NCI-H2107 (cell line): ENCODE measurements at places on chromosomes 16 and 17.
A peak's percentile ranks its signal among the peaks of the same experiment; 100 is the strongest.

- no peak for DNase-seq
These were observed 997 bp upstream of the CDH11 start for GRCh38 chr16:65122724-65123395.

DNA sequence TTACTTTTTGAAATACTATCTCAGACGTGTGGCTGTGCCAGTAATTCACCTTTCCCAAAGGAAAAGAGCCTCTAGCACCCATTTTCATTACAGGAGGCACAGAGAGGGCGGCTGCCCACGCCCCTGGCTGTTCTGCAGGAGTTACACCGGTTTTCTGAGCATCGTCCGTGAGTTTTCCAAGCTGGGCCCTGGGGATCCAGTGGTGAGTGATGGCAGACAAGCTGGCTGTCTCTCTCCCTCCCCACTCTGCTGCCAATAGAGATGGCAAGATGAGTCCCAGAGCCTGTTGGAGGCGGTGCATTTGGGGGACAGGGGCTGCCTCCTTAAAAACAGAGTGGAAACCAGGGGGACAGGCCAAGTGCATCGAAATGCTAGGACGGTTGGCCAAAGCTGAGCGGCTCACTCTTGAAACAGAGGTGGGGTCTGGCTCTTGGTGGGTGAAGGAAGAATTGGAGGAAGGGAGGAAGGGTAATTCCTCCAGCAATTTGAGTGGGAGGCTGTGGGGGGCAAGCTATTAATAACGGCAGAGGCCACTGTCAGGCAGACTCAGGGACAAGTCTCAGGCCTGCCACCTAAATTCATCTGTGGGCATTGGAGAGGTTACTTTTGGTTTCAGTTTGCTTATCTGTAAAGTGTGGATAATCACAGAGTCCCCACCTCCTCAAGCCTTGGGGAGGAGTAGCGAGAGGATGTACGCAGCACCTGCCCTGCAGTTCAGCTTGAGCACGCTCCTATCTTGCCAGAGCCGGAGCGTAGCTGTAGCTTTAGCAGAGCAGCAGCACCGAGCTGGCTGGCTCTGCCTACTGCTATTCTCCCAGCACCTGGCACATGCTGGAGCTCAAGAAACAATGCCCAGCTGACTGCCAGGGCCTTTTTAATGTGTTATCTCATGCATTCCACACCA is 7.5 kb upstream of the NOS2 start:
- peak; percentile 66 for DNase-seq

GRCh38 chr16:27404163-27404823 is 2.3 kb downstream of the IL21R start:
- no peak for DNase-seq

DNA sequence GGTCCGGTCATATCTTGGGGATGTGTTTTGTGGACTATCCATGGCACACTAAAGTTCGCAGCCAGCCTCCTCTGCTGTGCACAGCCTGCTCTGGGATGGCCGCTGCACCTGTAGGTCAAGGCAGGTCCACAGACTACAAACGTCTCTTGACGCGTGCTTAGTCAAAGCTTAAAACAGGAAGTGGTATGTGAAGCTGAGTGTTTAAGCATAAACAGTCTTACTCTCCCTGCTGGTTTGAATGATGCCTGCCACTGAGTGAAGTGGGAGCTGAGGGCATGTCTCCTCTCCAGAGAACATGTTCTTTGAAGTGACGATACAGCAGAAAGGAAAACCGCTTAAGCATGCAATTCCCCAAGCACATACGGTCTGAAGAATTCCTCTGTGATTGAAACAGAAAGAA is 365.6 kb downstream of the SLC39A11 start:
- DNase-seq = no peak

GRCh38 chr17:5561736-5562571 is 22.4 kb downstream of the NLRP1 start:
- no peak for DNase-seq

DNA sequence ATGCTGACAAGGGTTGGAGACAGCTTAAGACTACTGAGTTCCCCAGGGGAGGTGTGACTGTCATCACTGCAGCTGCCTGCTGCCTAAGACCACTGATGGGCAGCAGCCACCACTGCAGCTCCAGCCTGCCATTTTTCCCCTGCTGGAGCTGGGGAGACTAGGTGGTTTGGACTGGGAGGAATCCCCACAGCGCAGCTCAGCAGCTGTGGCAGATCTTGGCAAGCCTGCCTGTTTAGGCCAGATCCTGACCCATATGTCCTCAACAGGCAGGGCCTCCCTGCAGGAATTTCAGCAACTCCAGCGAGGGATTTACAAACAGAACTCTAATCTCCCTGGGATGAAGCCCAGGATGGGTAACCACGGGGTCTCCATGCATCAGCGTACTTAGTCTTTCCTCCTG is 356.4 kb upstream of the TOM1L1 start:
- DNase-seq = no peak

DNA sequence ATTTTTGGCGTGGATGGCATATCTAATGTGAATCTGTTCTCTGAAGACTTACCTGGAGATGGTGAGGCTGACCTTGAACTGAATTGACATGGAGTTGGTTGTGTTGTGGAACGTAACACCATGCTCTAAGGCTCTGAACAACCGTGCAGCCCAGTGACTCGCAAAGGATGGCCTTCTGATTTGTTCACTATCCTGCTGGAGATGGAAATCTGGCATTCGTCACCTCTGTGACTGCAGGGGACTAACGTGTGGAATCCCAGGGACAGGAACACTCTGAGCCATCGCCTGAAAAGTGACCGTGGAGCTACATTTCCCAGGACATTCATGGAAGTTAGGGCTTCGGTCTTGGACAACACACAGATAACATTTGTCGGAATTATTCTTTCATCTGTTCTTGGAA is 61.1 kb downstream of the BANP start:
- DNase-seq = no peak

DNA sequence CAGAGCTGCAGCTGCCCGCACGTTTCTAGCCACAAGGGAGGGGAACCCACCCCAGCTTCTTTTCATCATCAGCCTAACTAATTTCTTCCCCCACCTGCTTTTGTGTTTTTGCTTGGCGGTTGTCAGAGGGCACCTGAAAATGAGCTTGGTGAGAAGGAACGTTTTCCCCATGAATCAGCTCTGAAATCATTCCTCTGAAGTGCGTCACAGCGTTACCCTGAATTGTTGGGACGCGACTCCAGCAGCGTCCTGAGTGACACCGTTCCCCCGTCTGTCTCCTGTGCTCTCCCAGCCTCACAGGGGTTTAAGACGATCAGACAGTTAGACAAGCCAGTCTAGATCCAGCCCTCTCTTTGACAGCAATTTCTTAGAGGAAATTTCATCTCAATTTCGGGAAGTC is 722.9 kb upstream of the EEF2KMT start:
- no peak for DNase-seq

GRCh38 chr16:8951447-8952280 is 12.0 kb downstream of the USP7 start:
- no peak for DNase-seq

GRCh38 chr17:45240905-45241327 is 19.2 kb downstream of the FMNL1 start:
- DNase-seq = no peak

- no peak for DNase-seq
These were observed 8.5 kb downstream of the TXNDC11 start for GRCh38 chr16:11734025-11734652.

DNA sequence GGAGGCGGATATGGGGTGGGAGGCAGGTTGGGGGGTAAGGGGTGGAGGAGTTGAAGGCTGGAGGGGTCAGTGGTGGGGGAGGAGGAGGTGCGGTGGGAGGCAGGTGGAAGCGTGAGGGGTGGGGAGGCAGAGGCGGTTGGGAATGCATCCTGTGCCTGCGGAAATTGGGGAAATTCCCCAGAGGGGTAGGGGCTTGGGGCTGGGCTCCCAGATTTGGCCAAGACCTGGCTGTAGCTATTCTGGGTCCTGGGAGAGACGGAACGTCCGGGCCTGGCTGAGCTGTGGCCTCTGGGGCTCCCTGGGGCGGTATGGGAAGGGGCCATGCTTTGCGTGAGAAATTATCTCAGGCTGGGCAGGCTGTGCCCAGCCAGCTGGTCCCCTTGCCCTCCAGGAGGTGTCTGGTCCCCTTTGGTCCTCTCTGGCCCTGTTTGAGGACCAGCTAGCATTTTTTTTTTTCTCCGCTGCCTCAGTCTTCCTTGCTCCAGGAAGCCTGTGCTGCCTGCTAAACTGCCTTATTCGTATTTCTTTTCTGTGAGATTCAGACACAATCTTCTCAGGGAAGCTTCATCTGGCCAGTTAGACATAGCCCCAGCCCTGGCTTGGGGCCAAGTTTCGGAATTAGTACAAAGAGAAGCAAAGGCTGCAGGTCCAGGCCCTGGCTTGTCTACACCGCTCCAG is 7.3 kb upstream of the TRPV2 start:
- DNase-seq = no peak

GRCh38 chr17:58506354-58507080 is 7.9 kb downstream of the MTMR4 start:
- no peak for DNase-seq

DNA sequence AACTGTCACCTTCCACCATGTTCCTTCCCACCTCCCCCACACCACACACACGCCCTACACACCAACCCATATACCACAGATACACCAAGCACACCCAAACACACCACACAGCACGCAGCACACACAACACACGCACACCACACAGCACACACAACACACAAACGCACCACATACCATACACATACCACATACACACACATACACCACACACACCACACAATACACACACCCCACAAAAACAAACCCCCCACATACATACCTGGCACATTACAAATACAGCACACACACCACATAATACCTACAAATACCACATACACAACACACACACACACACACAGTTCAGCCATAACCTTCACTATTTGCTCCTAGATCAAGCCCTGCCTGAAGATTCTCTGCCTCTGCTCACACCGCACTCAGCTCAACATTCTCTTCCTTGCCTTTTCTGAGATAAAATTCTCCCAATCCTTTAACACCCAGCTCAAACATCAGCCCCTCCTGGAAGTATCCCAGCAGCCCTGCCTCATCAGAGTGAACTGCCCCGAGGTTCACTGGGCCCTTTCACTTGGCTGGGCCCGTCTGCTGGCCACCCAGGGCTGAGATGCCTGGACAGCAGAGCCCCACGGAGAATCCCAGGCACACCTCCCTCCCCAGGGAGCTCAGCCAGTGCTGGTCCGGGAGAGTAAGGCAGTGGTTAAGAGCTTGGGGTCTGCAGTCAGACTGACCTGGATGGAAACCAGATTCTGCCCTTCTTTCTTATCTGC is 31.9 kb upstream of the CPNE2 start:
- no peak for DNase-seq

- DNase-seq = no peak
These were observed 857 bp downstream of the GOT2 start for GRCh38 chr16:58733248-58733670.

DNA sequence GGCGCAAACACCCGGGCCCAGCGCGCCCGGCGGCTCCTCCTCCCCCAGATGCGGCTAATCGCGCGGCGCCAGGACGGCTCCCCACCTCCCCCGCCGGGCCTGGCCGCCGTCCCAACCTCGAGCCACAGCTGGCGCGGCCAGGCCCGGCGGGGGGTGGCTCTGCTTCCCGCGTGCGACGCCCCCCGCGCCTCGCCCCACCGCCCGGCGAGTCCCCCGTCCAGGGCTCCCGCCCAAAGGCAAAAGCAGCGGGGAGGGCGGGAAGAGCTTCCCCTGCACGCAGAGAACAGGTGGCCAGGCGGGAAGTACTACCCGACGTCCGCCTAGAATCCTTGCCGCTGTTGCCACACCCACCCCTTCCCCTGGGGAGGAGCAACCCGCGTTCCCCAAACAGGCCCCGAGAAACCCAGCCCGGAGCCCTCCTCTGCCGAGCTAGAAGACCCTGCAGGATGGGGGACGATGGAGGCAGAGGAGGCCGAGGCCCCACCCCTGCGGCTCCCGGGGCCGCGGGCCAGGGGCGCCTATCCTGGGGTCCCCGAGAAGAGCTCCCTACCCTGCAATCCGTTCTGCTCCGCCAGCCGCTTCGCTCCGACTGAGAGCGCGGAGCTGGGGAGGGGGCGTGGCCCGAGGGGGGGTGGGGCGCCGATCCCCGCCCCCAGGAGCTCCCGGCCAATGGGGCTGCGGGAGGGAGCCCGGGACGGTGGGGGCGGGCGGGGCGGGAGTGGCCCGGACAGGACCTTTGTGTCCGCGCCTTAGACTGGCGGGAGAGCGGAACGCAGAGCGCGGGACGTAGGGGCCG is at the start of gene CARHSP1:
TSS of gene CARHSP1 (minus strand) at position 591 of the 796 bp plus-strand sequence. CDS start 9,678 bp downstream, outside the sequence.
- DNase-seq = peak; percentile 64

- DNase-seq = no peak
These were observed 6.9 kb upstream of the ELAC2 start for GRCh38 chr17:13024526-13025257.

GRCh38 chr17:68777243-68777855 is 176.2 kb upstream of the FAM20A start:
- DNase-seq = no peak

- DNase-seq = no peak
These were observed 433.3 kb downstream of the XYLT1 start for GRCh38 chr16:17037499-17037898.

- DNase-seq = no peak
These were observed 13.4 kb downstream of the IRF8 start for GRCh38 chr16:85912211-85912974.

- no peak for DNase-seq
These were observed 11.4 kb downstream of the SLC5A10 start for GRCh38 chr17:18963126-18964017.

DNA sequence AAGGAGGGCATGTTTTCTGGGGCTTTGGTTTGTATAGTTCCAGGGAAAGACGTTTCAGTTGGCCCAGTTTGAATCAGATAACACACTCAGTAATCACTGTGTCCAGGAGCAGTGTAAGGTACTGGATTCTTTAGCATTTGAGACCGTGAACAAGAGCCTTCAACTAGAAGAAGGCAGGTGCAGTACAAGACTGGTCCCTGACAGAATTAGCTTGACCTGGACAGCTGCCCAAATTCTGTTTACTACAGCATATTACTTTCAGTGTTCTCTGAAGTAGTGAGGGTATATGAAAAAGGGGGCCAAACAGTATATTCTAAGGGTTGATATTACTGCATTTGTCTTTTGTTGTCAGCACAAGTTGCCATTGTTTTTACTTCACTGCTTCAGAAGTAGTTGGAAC is 81.3 kb downstream of the COX10 start:
- DNase-seq = no peak

DNA sequence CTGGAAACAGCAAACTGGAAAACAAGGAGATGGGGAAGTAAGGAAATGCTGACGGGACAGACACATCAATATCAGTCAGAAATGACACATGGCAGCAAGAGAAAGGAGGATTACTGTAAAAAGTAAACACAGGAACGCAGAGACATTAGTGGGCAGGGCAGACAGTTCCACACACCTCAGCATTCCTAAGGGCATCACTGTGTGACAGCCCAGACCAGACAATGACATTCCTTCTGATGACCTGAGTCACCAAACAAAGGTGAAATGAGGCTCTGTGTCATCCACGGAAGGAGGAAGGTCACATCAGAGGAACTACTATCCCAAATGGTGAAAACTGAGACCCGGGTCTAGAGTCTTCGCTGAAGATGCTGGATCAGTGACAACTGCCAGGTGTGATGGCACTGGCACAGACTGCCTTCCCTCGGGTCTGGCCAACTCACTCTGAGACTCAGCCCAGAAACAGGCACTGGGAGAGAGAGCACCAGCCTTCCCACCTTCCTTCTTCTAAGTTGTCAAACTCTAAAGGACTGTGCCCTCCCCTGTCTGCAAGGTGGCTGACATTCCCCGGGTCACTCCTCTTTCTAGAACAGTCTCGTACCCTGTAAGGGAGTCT is 36.7 kb downstream of the TK2 start:
- no peak for DNase-seq

- DNase-seq = no peak
These were observed 17.7 kb upstream of the HS3ST3A1 start for GRCh38 chr17:13619462-13619861.

- DNase-seq = no peak
These were observed 111.3 kb upstream of the SMURF2 start for GRCh38 chr17:64773386-64773835.
